ENCODE measurements at places on chromosomes 1 and 21.

GRCh38 chr1:240786880-240787279, 174.9 kb upstream of the GREM2 start:
- DNase-seq = no peak

- no peak for DNase-seq
These were observed 6.0 kb downstream of the S100B start for GRCh38 chr21:46598581-46599572.

- no peak for DNase-seq
These were observed 23.5 kb downstream of the ERG start for GRCh38 chr21:38474796-38475195.

DNA sequence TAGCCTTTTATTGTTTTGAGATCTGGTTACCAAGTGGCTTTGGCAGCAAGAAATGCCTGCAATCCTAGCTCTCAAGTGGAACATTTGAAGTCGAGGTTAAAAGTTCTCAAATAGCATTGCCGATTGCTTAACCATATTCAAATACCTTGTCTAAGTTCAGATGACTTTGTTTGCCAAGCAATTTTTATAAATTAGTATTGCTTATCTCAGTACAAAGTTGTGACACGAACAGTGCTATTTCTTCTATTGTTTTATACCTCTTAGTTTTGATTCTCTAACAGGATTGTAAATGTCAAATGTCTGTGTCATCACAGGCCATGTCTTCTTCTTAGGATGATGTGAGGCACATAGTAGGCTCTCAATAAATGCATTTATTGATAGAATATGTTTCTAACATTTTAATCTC, 633.3 kb downstream of the PTPRC start:
- DNase-seq = no peak

DNA sequence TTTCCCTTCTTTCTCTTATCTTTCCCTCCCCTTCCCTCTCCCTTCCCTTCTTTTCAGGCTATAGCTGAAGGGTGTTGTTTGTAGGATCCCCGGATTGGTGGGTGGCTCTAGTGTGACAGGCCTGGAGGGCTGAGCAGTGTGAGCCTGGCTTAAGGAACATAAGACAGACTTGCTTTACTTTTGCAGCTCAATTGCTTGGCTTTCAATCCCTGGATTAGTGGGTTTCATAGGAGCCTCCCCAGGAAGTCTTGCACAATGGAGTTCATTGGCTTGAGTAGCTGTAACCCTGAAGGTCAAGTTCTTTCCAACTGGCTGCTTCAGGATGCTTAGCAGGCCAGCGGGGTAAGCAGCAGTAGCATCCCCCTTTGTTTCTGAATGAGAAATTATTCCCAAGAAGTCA, 126.7 kb downstream of the CAMTA1 start:
- no peak for DNase-seq

DNA sequence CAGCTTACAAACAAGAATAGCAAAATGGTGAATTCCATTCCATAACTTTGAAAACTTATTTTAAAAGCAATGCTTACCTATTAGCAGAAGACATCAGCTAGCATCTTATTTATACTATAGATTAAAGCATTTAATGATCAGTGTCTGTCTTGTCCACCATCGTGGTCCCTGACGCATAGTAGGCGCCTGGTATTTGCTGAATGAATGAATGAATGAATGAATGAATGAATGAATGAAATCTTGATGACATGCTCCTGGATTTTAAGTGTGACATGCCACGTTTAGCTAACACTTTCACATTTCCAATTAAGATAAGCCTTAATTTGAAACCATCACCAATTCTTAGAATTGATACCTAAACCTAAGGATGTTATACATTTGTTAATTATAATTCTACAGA, 39.9 kb downstream of the COP1 start:
- no peak for DNase-seq

- DNase-seq = no peak
These were observed 50.1 kb downstream of the TIAM1 start for GRCh38 chr21:31293986-31294385.

DNA sequence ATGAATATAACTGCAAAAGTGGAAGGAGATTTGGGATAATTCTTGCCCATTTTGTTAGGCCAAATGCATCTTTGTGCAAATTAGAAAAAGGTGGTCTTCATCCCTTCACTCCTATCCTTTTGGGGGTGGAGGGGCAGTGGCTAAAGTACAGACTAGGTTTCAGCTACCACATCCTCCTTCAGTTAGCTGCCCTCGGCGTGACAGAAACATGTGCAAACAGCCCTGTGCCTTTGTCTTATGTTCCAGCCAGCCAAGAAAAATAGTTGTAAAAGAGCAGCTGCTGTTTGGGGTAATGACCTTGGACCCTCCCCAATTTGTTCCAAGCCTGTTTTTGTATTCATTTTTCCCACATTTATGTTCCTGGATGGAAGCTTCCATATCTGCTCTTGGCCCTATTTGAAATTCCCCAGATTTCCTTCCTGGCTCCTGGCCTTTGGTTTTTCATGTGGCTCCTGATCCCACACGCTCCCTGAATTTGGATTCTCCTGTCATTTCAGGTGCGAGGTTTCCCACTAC, 8.3 kb upstream of the LGALS8 start:
- DNase-seq = no peak

DNA sequence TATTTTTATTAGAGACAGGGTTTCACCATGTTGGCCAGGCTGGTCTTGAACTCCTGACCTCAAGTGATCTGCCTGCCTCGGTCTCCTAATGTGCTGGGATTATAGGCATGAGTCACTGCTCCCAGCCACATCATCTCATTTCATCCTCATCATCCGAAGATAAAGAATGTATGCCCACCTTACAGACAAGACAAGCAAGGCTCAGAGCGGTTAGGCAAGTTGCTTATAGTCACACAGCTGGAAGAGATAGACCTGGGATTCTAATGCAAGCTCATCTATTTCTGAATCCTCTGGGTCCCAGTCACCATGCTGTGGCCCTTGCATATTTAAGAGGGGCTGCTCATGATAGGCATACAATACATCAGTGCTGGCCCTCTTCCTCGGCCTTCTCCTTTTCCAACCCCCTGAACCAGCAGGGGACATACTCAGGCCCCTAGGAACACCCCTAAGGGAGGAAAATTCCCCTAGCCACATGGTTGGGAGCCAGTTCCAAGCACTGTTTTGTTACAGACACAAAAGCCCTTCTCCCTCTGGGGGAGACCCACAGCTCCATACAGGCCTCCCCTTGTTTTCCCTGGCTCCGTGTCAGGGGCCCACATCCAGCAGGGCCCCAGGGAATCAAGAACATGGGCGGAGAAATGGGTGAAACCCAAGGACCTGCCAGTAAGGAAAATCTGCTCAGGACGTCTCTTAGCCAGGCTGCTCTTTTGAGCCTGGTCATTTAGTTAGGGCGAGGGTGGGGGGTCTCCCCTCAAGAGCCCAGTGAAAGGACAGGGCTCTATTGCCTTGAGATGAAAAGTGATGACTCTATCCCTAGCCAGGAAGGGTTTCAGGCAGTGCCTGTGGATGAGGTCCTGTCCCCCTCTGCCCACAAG, 6.9 kb downstream of the CSRP1 start:
- no peak for DNase-seq

DNA sequence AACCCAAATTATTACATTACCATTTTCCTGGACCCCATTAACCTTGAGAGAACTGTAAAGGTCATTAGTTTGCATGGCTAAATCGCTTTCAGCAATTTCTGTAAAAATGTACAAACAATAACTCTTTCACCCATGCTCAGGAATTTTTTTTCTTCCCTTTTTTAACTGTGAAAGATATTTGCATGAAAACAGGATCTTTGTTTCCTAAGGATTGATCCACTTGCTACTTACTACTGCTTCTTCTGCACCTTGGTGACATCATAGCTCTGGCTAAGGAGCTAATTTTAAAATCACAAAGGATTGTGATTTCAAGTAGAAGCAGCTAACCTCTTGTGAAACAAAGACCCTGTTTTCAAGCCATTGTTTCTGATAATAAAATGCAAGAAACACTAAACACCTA, 274.6 kb upstream of the ESRRG start:
- no peak for DNase-seq

DNA sequence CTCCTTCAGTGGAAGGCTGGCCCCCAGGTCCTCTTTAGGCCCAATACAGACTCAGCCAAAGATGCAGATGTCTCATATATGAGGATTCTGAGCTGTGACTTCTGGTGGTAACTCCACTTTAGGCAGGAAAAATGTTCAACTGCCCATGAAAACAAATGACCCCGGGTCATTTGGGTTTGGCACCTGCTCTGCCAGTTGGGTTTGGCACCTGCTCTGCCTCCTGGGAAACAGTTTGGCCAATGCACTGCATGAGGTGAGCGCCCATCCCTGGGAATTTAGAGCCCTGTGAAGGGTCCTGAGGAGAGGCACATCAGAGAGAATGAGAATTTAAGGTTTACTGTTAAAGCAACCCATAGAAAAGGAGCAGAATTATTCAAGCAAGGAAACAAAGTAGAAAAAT, 45.3 kb downstream of the B3GALT5 start:
- no peak for DNase-seq
